ENCODE measurements at places on chromosomes 2 and 18.

GRCh38 chr2:53104263-53104662, 663.3 kb upstream of the CHAC2 start:
- no peak for DNase-seq

DNA sequence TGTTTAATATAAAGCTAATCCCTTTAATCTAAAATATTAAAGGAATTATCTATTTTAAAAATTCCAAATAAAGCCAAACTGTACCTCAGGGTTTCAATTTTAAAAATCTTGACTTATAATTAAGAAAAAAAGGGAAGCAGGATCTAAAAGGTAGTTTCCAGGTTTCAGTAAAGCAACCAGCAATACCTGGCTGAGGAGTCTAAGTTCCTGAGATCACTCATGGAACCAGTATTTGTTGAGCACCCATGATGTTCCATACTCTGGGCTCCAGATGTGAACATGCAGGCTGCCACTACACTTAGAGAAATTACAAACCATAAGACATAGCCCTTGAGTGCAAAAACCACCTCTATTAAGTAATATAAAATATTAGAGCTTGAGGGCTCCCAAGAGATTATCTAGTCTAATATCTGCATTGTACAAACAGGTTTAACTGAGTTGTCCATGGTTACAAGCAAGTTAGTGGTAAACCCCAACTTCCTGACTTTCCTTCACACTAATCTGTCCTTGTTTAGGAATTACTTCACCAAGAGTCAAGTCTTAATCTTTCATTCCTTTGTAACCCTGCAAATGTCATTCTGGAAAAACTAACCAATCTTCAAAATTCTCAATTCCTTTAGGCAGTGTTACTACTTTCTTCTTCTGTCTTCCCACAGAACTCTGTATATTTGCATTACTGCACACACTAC, 49.2 kb downstream of the CLASP1 start:
- no peak for DNase-seq

GRCh38 chr18:27609221-27609620, 424.1 kb upstream of the CHST9 start:
- DNase-seq, result no peak

DNA sequence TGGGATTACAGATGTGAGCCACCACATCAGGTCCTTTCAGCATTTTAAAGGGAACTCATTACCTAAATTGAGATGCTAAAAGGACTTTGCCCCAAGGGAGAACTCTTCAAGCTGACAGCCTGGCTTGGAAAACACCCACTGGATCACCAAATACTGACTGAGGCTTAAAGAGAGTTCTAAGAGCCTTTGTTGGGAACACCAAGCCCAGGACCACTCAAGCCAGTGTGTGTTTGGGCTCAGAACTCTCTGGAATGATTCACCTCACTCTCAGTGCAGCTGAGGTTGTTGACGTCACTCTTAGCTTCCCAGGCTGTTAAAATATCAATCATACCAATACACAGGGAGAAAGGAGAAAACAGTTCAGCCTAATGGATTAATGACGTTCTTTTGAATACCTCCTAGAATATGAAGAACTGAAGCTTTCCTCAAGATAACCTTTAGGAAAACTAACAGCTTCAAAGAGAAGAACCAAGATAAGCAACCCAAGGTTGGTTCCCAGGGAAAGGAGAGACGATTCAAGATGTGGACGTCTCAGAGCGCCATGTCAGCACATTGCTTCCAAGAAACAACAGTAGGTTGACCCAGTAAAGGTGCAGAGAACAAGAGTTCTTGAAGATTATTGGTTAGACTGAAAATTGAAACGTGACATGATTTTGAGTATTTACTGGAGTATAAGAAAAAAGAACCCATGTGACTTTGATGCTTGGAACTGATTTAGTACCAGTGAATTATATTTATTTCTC, 48.0 kb upstream of the MGAT4A start:
- DNase-seq, result no peak

- no peak for DNase-seq
Observed at GRCh38 chr2:241842067-241842415, 16.7 kb downstream of the PDCD1 start.

GRCh38 chr2:174586418-174587295, 10.9 kb downstream of the WIPF1 start:
- no peak for DNase-seq

DNA sequence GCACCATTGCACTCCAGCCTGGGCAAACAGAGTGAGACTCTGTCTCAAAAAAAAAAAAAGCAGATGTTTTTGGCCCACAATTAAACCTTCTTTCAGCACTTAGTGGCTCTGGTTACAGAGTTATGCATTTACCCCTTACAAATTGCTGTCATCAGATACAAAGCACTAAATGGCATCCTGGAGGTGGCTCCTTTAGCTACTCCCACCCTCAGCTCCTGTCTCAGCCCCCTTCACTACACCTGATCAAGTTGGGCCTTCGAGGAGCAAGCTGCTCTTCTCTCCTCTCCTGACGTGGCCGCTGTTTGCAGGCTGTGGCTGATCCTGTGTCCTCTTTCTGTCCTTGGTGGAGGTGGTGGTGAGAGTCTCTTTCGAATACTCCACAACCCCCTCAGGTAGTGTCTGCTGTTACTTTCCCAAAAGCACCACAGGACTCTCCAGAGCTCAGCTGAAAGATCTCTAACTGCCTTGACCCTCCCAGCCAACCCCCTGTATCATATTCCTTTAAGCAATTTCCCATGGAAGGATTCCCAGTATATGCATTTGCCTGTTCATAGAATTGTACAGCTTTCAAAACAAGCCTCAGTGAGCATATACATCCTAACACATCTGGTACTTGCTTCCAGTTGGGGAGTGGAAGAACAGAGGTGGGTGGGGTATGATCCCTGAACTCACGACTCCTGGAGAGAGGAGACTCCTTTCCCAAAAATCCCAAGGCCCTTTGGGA, 285.9 kb downstream of the CLIP4 start:
- no peak for DNase-seq

DNA sequence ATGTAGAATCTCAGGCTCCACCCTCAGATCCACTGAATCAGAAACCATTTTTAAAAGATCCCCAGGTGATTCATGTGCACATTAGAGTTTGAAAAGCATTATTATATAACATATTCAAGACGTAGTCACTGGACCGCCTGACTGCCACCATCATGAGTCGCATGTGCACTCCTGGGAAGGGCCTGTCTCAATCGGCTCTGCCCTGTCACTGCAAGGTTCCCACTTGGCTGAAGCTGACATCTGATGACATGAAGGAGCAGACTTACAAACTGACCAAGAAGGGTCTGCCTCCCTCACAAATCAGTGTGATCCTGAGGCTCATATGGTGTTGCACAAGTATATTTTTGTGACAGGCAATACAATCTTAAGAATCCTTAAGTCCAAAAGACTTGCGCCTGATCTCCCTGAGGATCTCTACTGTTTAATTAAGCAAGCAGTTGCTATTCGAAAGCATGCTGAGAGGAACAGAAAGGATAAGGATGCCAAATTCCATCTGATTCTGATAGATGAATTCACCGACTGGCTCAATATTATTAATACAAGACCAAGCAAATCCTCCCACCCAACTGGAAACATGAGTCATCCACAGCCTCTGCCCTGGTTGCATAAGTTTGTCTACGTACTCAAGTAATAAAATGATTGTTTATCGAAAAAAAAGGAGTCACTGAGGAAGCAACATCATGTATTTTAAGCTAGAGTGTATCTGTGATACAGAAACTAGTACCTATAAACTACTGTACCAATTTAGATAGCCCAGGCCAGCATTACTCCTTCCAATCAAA, 26.2 kb downstream of the ATAD2B start:
- DNase-seq, result no peak

GRCh38 chr2:21282515-21282898, 158.7 kb downstream of the TDRD15 start:
- DNase-seq, result no peak

DNA sequence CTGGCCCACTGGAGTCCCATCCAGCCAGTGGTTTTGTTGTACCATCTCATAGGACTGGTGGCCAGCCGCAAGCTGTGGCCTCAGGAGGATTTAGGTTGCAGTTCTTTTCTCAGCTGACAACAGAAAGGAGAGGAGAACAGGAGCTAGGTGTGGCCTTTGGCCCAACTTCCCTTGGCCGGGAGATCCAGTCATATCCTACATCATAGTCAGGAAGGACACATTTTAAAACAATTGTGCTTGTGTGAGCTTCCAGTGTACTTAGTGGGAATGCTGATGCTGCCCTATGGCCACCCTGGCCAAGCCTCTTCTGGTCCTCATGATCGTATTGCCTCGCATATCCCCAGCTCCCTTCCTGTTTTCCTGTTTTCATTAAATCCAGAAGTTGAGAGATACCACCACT, 98.1 kb downstream of the WDSUB1 start:
- DNase-seq, result no peak

GRCh38 chr18:10128921-10129501, 215.2 kb downstream of the VAPA start:
- DNase-seq, result no peak

- no peak for DNase-seq
Observed at GRCh38 chr2:47916412-47916811, 10.1 kb upstream of the FBXO11 start.

DNA sequence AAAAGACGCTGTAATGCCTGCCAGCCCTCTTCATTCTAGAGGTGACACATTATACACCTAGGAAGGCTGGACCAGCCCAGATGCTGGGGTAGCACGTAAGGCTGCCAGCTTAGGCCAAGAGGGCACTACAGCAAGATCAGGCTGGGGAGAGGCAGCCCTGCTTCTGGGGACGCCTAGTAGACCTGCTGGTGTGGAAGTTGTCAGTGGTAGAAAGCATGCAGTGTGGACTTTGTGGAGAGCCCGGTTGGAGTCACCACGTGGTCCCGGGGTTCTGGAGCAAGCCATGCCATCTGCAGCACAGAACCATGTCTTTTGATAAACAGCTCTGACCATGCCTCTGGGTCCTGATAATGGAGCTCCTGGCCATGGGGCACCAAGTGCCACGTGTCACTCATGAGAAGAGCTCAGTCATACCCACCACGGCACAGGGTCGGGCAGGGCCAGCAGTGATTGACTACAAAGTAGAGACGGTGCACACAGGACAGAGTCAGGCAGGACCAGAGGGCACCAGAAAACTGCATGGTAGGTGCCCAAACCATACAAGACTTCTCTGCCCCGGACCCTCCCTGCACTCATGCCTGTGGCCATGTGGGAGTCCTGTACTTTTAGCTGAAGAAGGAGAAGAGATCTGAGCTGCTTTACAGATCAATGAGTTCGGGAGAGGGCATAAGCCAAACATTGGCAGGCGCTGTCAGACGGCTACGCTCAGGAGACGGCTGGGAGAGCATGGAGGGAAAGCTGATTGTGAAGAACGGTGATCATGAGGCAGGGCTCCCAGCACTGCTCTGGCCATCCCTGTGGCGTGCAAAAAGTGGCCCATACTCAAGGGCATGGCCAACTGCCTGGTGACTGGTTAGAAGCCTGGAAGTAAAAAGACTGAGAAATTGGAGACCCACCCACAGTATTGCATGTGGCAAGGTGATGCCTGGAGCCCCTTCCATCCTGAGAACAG, 114.9 kb downstream of the EIPR1 start:
- no peak for DNase-seq

GRCh38 chr18:9867071-9867594, 18.6 kb upstream of the TXNDC2 start:
- DNase-seq, result no peak

DNA sequence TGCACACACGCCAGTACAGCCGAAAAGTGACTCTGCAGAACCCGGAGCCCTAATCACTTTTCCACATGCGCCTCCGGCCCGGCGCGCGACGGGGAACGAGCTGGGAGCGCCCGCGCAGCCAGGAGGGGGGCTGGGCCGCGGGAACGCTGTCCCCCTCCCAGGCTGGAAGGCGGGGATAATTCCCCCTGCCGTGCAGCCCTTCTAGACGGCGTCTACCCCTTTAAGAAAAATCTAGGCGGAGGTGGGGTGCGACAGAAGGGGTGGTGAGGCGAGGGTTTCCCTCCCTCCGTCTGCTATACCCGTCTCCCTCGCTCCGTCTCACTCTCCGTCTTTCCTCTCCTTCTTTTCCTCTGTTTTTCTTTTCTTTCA, 2.4 kb downstream of the CYP26B1 start:
- DNase-seq, result peak; percentile 7

Data from NCI-H1092 treated with DMSO at 0.1 percent for 48 hours (cell line).